MCF 10A (cell line): ENCODE measurements at places on chromosomes 6 and 20. TPM values are rescaled to one million over a fixed set of nuclear protein-coding genes. Genes with fewer than 3 reads are reported as not detected.

- no peak for DNase-seq
These were observed 79.1 kb downstream of the RIMS1 start for GRCh38 chr6:71965404-71965803.

GRCh38 chr6:57226221-57226620 is 4.1 kb upstream of the RAB23 start:
- no peak for DNase-seq

DNA sequence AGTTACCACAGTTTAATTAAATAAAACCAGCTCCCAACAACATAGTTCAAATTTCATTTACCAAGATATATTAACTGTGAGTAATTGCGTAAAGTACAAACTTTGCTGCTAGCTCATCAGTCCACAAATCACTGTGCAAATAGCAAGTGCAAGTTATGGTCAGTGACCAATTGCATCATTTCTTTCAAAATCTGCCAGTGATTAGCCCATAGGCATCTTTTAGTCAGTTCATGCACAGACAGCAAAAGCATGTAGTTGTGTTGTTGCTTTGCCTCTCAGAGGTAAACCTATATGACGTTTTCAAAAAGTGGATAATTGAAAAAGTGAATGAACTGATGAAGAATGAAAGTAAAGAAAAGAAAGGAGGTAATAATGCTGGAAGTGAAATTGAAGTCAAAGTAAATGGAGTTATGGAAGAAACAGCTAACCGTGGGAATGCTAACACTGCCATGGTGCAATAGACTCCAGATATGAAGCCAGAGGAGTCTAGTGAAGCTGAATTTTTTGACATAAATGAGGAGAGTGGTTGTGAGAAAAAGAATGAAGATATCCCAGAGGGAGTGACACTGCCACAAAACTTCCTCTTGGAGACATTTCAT is 36.5 kb downstream of the ENPP1 start:
- DNase-seq, result peak; percentile 63

GRCh38 chr20:59325142-59325523 is 24.7 kb downstream of the EDN3 start:
- no peak for DNase-seq

GRCh38 chr6:113352029-113352801 is 504.9 kb upstream of the MARCKS start:
- peak; percentile 70 for DNase-seq

- peak; percentile 81 for DNase-seq
These were observed 179.0 kb upstream of the FOXA2 start for GRCh38 chr20:22763257-22763906.

- no peak for DNase-seq
These were observed 2.6 kb downstream of the BACH2 start for GRCh38 chr6:90294008-90294511.

- peak; percentile 77 for DNase-seq
These were observed 168.5 kb upstream of the SIM1 start for GRCh38 chr6:100633096-100633777.

GRCh38 chr20:25252230-25252651 is 4.4 kb downstream of the PYGB start:
- DNase-seq, result no peak

DNA sequence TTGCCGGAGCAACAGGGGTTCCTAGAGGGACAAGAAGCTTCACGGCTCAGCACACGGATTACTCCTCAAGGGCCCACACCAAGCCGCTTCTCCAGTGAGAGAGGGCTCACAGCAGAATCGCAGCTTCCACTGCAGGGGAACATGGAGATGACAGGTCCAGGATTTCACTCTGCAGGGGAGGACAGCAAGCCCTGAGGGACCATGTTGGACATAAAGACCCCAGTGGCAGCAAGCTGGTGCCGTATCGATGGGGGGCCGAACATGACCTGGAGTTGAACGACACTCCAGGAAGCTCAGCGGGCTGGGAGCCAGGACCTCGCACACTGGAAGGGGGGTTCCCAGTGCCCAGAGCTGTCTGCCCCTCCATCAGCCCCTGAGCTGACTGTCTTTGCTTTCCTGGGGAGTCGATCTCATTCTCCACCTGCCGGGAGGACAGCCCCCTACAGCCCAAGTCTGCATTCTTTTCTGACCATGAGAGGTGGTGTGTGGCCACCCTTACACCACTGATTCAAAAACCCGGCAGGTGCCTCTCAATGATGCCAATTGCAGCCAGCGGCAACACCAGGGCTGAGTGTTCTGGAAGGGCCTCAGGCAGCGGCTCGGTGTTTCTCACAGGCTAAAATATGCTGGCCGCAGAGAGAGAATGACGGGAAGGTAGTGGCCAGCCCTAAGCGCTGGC is 194.5 kb upstream of the CDH4 start:
- no peak for DNase-seq

DNA sequence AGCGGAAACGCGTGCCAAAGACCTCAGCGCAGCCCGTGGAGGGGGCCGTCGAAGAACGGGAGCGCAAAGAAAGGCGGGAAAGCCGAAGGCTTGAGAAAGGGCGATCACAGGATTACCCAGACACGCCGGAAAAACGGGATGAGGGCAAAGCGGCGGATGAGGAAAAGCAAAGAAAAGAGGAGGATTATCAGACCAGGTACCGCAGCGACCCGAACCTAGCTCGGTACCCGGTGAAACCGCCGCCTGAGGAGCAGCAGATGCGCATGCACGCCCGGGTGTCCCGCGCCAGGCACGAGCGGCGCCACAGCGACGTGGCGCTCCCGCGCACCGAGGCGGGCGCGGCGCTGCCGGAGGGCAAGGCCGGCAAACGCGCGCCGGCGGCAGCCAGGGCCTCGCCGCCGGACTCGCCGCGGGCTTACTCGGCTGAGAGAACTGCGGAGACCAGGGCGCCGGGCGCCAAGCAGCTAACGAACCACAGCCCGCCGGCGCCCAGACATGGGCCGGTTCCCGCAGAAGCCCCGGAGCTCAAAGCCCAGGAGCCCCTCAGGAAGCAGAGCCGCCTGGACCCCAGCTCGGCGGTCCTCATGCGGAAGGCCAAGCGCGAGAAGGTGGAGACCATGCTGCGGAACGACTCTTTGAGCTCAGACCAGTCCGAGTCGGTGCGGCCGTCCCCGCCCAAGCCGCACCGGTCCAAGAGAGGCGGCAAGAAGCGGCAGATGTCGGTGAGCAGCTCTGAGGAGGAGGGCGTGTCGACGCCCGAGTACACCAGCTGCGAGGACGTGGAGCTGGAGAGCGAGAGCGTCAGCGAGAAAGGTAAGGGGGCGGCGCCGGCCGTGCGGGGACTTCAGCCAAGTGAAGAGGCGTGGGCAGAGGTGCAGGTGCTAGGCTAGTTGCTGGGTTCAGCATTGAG is 296.2 kb downstream of the RIMS1 start:
- DNase-seq, result no peak

GRCh38 chr6:66731310-66731709 is 1024.3 kb upstream of the EYS start:
- DNase-seq, result peak; percentile 30

- DNase-seq, result peak; percentile 23
These were observed 42.1 kb upstream of the HLA-E start for GRCh38 chr6:30447237-30447636.

GNRH2 gene
- 0.88 and 1.0 TPM in 2 replicates for total RNA-seq

DEFB115 gene
- not detected in 2 replicates for total RNA-seq

TUBB2B gene
- total RNA-seq, result 0.47 and 0.54 TPM in 2 replicates

SLC24A3 gene
- not detected in 2 replicates for total RNA-seq

CRISP3 gene
- total RNA-seq, result not detected in 2 replicates

CSNK2A1 gene
- total RNA-seq, result 271 and 297 TPM in 2 replicates

GLP1R gene
- total RNA-seq, result not detected in 2 replicates
